Activated CD4-positive, alpha-beta T cell treated with anti-CD3 and anti-CD28 coated beads, Interleukin-2, amount 50 U/mL, for 4 hours (primary cell): ENCODE measurements at places on chromosomes 5 and 9.

GRCh38 chr5:107208867-107209266 is 461.9 kb downstream of the EFNA5 start:
- no peak for DNase-seq

- DNase-seq: no peak
These were observed 75.6 kb downstream of the ARHGEF28 start for GRCh38 chr5:73701566-73701965.

DNA sequence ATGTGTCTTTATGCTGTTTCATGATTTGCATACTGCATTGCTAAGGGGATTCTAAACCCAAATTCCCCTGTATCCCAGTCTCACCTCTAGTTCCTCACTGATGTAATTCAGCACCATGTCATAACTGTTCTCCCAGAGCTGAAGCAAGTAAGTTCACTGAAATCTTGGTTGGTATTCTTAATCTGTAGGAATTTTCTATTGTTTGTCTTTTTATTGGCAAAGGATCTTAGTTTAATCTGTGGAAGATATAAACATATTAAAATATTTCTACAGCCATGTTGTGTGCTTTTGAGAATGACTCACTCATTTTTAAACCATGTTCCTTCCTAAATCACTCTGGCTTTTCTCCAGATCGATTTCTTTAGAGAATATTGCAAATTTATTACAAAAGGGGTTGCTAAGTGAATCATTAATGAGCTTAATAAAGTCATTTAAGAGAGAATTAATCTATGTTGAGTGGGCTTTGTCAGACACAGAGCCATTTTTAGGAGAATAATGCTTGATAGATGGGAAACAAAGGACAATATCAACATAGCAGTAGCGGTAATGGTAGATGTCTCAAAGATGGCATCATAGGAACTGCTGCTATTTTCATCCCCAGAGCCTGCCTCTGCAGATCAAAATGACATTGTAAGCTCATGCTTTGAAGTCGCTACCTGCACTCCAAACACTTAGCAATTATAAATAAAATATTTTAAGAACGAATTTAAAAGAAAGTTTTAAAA is 110.0 kb downstream of the ENC1 start:
- DNase-seq: no peak

DNA sequence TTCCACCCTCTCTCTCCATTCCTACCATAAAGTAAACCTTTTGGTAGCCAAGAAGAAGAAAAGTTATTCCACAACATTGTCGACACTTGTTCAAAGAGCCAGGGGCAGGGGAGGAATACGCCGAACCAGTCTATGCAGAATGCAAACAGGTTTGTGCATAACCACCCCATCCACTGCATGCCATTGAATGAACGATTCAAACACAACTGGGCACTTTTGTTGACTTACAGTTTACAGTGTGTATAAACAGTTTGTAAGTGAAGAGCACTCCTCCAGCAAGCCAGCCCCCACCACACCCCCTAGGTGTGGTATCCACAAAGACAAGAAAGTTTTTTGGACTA is 6.8 kb upstream of the S1PR3 start:
- no peak for DNase-seq

GRCh38 chr9:31210978-31211570 is 1173.4 kb upstream of the ACO1 start:
- no peak for DNase-seq

DNA sequence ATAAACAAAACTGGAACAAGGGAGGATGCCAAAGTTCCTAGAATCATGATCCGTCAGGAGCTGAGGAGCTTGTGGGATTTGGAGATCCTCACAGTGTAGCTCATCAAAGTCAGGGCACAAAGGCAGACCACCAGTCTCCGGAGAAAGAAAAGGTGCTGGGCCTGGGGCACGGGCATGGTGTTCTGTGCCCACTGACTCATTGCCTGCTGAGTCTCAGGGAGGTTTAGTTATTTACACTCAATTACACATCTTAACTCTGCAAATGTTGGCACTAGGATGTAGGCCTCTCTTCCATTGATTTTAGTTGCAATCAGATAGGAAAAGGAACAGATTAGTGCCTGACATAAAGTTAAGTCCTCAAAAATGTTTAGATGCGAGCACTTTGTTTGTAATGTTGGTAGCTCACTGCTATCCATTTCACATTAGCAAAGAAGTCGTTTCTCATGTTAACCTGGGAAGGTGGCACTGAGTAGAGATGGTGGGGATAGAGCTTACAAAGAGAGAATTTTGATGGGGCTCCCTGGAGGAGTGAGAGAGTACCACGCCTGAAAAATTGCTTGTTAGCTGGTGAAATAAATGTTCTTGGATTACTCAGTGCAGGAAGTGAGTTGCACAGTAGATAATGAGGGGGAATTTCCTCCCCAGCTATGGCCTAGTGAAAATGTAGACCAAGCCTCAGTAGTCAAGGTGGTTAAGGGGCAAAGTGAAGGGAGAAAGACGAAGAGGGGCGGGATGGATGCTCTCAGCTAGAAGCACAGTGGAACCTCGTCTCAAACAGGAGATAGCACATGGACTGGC is 109.5 kb upstream of the CD180 start:
- no peak for DNase-seq

DNA sequence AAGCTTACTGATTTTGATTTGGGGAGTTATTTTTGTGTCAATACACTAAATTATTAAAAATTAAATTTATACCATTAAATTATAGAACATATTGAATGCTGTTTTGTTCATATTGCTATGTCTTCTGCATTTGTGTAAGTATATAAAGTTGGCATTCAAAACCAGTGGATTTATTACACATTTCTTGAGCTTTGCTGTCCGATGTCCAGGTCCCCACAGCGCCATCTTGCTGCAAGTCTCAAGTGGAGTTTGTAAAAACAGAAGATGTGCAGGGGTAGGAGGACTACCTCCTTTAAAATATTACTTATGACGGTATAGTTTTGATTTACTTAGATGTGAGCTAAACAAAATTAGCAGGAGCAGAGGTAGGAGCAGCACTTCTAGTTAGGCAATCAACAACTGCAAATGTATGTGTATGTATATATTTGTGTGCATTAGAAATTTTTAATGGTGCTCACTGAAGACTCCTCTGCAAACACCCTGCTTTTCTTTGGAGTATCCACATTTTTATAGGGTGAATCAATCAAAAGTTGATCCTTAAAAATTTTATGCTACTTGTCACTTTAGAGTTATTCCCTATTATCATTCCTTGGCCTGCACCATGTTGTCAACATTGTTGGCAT is 37.4 kb downstream of the CPEB4 start:
- DNase-seq: peak; percentile 42

- no peak for DNase-seq
These were observed 420.9 kb downstream of the SPOCK1 start for GRCh38 chr5:137078171-137078665.

DNA sequence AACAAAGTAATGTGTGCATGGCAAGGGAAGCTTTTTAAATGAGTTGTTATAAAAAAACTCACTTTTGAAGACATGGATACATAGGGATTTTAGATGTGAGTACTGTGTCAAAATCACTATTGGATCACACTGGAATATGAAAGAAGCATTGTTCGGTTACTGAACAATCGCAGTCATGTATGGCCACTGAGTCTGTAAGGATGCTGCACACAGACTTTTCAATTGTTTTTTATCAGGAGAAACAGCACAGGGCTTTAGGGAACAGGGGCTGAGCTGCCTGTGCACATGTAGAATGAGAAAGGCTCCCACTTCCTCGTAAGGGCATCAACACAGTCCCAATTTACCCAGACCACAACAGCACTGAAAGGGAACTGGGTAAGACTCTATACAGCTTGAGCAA is 1333.9 kb upstream of the DMAC1 start:
- no peak for DNase-seq

- DNase-seq: no peak
These were observed 682 bp upstream of the SPTAN1 start for GRCh38 chr9:128551657-128552152.
